HuH-7 (cell line): ENCODE measurements at places on chromosomes 1 and 21.
A peak's percentile ranks its signal among the peaks of the same experiment; 100 is the strongest.

GRCh38 chr1:65114322-65114721, 33.7 kb upstream of the AK4 start:
- DNase-seq = peak; percentile 27

DNA sequence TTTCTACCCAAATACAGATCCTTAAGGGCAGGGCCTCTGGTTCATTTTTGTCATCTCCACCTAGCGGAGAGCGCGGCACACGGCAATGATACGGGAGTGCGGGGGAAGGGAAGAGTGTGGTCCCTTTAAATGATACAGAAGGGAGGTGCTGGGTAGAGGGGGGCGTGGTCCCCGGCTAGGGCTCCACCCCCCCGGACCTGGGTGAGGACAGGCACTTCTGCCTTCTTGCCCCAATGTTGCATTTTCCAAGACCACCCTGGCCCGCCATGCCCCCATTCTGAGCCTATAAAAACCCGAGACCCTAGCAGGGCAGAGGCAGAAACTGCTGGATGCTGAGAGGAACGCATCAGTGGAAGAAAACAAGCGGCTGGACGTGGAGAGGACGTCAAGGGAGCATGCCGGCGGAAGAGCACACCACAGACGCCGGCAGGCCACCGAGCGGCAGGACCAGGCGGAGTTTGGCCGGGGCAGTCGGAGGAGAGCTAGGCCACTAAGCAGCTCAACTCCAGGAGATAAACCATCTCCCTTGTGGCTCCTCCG, 30.0 kb downstream of the LRRC3 start:
- no peak for DNase-seq

DNA sequence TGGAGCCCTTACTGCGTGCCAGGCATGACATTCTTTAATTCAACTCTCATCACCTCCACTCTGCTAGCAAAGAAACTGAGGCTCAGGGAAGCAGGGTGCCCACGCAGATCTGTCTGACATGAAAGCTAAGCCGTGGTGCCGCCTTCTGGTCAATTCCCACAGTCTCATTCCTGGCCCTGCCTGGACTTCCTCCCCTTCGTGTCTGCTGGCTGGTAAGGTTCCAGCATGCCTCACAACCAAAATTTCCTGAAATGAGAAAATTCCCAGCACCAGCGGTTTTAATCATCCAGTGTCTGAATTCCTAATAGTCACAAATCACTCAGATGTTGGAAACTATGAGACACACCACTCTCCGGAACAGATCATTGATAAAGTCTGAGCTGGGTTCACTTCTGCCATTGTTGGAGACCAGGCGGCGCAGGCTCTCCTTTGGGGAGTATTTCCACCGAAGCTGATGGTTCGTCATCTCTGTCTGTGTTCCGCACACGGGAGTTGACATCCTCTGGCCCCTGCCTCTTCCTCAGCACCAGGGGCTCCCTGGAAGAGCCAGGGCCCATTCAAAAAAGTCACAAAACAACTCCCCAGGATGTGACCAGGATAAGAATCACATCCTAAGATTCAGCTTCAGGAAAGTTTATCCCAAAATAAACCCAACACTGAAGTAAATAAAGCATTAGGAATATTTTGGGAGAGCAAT, 167.7 kb downstream of the PLPP3 start:
- DNase-seq = no peak

- DNase-seq = peak; percentile 86
Observed at GRCh38 chr1:23530747-23531561, at the start of gene E2F2. Gene E2F2 (minus strand): TSS chr1:23531233. CDS start chr1:23530793, 440 bp downstream.

- DNase-seq = peak; percentile 80
Observed at GRCh38 chr1:36486439-36487335, 4.0 kb upstream of the CSF3R start.

GRCh38 chr1:73065339-73066041, 783.2 kb upstream of the NEGR1 start:
- peak; percentile 26 for DNase-seq

DNA sequence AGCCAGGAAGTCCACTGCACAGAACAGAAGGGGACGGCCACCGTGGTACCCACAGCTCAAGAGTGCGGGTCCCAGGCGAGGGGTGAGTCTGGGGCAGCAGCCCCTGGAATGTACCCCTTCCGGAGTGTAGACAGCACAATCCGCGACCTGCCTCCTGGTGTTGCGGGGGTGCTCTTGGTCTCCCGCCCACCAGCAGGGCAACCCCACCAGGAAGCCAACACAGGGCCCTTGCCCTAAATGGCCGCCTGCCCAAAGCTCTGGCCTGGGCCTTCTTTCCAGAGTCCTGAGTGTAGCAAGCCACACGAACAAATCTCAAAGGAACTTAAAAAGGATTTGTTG, 1.1 kb upstream of the SLC19A1 start:
- DNase-seq = no peak

DNA sequence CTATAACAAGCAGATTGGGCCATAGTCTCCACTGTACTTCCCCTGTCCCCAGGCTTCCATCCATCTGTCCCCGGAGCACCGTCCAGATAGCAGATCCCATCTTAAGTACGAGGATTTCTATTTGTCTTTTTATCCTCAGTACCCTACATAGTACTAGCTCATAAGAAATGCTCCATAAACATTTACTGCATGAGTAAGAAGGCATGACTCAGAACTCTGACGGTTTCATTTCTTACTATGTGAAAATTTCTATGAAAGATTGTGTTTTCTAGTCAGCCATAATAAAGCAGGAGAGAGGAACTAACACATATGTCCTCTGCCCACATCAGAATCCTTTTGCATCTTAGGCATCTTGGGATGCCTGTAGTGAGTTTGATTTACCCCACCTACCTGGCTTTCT, 49.5 kb downstream of the CHD1L start:
- DNase-seq = no peak

DNA sequence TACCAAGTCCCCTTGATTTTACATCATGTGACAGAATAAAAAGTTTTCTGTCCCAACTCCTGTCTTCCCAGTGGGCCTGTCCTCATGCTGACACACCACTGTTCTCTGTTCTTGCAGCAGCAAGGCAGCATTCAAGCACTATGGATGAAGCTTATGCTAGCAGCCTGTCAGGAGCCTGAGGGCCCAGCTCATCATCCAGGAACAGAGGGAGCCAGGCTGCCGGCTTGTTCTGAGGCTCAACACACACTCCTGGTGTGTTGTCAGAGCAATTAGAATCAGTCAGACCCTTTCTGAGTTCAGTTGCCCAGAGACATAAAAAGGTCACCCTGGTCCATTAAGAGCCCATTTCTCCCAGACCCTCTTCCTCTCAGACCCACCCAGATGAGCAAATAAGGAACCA, 282.9 kb downstream of the SEC16B start:
- no peak for DNase-seq

- no peak for DNase-seq
Observed at GRCh38 chr1:59569198-59569597, 245.6 kb upstream of the HOOK1 start.

- no peak for DNase-seq
Observed at GRCh38 chr1:107966550-107966949, 1.6 kb upstream of the VAV3 start.

DNA sequence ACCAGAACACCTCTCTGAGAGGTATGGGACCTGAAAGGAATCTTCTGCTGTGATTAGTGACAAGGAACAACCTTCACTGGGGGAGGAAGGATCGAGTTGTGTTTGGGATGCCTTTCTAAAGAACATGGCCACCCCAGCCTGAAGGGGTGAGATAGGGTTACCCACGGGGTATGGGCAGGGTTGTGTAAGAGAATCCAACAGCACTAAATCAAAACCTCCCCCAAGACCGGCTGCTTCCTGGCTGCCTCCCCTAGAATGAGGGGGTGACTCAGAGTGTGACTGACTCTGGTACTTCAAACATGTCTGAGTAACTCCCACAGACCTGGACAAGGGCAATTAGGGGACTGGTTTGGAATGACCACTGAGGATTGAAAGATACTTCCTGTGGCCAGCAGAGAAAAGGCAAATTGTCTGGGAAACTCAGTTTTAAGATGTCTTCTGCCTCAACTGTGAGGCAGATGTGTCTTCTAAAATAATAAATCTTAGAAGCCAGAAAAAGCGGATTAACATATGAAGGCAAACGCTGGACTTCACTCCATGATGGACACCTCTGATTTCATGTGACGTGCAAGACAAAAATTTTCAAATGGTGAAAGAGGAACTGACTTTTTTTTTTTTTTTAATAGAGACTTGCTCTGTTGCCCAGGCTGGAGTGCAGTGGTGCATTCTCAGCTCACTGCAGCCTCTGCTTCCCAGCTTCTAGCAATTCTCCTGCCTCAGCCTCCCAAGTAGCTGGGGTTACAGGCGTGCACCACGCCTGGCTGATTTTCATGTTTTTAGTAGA, 6.7 kb upstream of the PTPN14 start:
- DNase-seq = no peak

GRCh38 chr21:14740692-14741091, 194.6 kb upstream of the SAMSN1 start:
- DNase-seq = no peak

DNA sequence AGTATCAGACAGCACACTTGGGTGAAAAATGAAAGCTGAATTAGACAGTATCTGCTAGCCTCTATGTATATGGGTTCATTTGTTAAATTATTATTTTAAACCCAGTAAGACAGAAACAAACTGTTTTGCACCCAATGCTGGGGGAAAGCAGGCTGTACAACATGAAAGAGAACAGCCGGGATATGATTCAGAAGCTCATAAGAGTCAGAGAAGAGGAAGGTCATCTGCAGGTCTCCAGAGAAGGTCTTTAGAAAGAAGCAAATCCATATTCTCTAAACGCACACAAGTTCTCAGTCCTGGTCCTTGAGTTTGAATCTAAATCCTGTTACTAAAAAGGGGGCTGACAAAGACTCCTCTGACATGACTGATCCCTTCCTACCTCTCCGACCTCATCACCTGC, 155.1 kb downstream of the SIPA1L2 start:
- no peak for DNase-seq

DNA sequence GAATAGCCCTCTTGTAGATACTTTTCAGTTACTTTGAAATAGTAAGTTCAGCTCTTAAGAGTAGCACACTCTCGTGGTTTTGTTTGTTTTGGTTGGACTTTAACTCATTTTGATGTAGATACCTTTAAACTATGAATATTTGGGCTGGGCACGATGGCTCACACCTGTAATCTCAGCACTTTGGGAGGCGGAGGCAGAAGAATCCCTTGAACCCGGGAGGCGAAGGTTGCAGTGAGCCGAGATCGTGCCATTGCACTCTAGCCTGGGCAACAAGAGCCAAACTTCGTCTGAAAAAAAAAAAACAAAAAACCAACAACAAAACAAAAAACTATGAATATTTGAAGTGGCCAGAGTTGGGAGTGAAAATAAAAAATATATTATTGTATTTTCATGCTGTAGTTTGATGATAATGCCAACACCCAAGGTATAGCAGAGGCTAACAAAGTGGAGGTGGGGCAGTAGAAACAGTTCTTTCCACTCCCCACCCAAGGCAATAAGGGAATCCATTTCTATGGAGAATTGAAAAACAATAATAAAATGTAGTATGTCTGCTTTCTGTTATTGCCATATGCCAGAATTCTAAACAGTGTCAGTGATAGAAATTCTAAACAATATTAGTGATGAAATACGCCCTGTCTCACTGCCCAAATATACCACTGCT, 1.7 kb downstream of the ZNF326 start:
- no peak for DNase-seq

DNA sequence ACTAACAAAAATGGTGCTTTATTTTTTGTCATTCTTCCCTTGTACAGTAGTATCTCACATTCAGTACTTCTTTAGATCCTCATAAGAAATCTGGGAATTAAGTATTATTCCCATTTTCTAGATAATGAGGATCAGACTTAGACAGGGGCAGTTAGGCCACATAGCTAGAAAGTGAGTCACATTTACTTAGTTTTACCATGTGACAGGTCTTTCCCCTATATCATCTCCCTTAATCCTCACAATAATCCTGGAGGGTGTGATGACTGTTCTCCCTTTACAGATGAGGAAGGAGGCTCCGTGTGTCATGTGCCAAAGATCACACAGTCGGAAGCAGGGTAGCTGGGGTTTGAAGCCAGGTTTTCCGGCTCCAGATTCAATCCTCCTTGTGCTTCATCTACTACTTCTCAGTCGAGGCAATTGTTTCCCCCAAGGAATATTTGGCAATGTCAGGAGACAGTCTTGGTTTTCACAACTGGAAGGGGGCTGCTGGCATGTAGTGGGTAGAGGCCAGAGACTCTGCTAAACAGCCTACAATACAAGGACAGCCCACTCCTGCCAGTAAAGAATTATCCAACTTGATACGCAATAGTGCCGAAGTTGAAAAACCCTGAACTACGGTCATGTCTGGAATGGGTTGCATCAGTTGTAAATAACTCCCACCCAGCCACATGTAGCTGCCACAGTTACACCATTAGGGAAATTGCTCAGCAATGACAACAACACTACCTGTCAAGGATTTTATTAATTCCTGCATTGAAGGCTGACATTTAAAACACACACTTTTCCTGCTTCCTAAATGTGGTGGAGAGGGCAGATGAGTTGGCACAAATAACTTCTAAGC, 54.5 kb downstream of the C8B start:
- peak; percentile 26 for DNase-seq

- DNase-seq = no peak
Observed at GRCh38 chr21:33313183-33313582, 11.6 kb upstream of the IFNAR1 start.

GRCh38 chr1:211588711-211589110, 9.8 kb upstream of the SLC30A1 start:
- no peak for DNase-seq

GRCh38 chr1:26114165-26114927, 2.7 kb downstream of the PDIK1L start:
- no peak for DNase-seq

- DNase-seq = no peak
Observed at GRCh38 chr1:37725851-37726613, 33.7 kb downstream of the CDCA8 start.

GRCh38 chr1:58395355-58395754, 151.2 kb downstream of the OMA1 start:
- no peak for DNase-seq
